GM23248 (cell line): ENCODE measurements at places on chromosomes 7 and 10. TPM values are rescaled to one million over a fixed set of nuclear protein-coding genes. Genes with fewer than 3 reads are reported as not detected.
A peak's percentile ranks its signal among the peaks of the same experiment; 100 is the strongest.

MYH16 gene
- total RNA-seq: not detected in 2 replicates

WNT8B gene
- not detected in 2 replicates for total RNA-seq

CWF19L1 gene
- total RNA-seq: 22.6 and 25.9 TPM in 2 replicates

EFCAB10 gene
- total RNA-seq: not detected in 2 replicates

CYP26A1 gene
- not detected in 2 replicates for total RNA-seq

CNPY1 gene
- total RNA-seq: not detected in 2 replicates

DNA sequence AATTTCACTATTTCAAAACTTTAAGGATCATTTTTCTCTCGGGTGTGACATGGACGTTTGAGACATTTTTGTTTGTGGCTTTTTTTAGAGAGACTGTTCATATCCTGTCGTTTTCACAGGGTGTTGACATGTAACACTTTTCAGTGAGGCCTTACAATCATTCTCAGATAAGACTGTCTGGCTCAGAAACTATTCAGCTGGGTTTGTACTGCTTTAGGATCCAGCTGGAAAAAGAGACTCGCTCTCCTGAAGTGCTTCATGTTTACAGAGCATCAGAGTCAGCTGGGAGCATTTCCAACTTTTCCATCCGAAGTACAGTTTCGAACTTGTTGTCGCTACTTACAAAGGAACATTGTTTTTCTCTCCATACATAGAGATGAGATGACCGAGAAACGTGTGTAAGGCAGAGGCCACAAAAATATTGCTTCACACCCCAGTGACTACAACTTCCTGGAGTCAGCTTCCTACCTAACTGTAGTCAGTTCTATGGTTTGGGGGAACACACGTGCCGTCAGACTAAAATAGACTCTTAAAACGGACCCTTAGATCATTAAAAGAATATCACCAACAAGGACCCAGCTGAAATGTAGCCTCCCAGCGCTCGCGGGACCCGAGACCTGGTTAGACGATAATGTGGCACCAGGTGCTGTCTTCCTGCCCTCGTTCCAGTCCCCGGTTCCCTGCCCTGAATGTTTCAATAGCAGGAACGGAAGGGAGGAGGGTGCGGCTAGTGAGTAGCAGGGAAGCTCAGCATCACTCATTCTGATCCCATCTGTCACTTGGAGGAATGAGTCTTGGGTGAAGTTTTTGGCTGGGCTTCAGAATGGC lies 78.0 kb downstream of the MKI67 start:
- peak; percentile 42 for DNase-seq

DNA sequence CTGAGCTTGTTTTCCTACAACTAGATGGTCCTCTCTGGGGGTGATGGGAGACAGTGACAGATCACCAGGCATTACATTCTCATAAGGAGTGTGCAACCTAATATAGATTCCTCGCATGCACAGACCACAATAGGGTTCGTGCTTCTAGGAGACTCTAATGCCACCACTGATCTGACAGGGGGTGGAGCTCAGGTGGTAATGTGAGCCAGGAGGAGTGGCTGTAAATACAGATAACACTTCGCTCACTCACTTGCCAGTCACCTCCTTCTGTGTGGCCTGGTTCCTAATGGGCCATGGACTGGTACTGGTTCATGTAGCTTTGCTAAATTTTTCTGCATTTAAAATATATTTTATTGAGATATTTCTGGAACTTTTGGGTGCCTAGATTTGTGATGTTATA lies 202.3 kb upstream of the ZNF32 start:
- DNase-seq: no peak

GRCh38 chr7:122572706-122573105 lies 126.2 kb downstream of the RNF133 start:
- DNase-seq: no peak

DNA sequence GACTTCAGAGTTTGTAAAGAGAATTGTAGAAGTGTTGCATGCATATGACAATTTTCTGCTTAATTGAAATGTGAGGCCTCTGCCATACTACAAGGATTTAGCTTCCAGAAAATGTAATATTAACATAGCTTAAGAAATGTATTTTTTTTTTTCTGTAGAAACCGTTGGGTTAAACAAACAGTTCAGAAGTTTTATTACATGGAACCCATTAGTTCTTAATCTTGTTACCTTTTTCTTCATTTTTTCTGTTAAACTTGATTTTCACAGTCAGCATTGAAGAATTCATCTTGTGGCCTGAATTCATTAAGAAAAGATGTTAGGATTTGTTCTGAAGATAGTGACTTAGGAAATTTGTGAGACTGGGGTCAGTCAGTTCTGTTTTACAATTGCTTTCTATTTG lies 4.9 kb downstream of the PTEN start:
- no peak for DNase-seq

- no peak for DNase-seq
Observed at GRCh38 chr10:96701265-96701664, 19.0 kb downstream of the PIK3AP1 start.

- DNase-seq: no peak
Observed at GRCh38 chr10:132652936-132653590, 115.5 kb downstream of the INPP5A start.

DNA sequence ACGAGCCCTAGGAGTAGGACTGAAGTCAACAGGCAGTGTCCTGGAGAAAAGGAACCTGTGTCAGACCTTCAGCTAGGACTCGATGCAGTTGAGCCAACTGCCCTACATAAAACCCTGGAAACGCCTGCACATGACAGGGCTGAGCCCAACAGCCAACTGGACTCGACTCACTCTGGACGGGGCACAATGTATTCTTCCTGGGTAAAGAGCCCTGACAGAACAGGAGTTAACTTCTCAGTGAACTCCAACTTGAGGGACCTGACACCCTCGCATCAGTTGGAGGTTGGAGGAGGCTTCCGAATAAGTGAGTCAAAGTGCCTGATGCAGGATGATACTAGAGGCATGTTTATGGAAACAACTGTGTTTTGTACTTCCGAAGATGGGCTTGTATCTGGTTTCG lies 93.5 kb downstream of the KMT2E start:
- DNase-seq: no peak

DNA sequence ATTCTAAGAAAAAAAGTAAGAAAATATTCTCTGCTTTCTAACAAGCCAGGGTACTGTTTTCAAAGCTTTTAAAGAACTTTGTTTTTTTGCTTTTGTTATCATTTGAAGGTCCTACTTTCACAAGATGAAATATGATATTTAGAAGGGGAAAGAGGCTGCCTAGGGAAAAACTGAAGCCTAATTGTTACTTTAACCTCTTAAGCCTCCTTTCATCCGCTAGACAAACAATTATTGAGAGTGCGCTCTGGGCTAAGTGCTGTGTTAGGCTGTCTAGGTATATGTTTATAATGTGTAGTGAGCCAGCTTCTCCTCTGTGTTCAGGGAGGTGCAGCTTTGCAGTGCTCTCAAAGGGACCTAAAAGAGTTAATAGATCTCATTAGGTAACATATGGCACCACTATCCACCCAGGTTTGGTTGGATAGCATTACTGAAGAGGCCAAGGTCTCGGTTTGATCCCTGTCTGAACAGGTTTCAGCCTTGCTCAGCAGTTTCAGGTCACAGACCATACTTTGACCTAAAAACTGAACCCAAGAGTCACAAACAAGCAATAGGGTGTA lies 17.9 kb downstream of the PDK4 start:
- DNase-seq: no peak

DNA sequence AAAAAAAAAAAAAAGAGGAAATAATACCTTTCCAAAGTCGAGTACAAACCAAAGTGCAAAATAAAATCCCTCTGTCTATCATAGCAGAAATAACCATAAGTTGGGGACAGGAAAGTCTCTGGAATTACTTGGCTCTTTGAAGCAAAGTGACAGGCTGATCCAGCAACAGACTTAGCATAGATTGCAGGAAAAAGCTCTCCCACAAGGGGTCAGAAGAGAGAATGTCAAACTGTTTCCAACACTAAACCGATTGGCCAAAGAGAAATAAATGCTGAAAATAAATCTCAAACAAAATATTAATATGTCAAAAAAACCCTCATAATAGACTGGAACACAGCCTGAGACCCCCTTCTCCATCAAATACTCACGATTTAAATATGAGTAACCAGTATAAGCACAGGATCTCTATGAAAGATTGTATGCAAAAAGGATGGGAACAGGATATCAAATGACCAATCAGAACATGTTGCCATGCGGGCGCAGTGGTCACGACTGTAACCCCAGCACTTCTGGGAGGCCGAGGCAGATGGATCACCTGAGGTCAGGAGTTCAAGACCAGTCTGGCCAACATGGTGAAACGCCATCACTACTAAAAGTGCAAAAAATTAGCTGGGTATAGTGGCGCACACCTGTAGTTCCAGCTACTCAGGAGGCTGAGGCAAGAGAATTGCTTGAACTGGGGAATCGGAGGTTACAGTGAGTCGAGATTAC lies 1000.7 kb upstream of the LRRN3 start:
- peak; percentile 39 for DNase-seq

DNA sequence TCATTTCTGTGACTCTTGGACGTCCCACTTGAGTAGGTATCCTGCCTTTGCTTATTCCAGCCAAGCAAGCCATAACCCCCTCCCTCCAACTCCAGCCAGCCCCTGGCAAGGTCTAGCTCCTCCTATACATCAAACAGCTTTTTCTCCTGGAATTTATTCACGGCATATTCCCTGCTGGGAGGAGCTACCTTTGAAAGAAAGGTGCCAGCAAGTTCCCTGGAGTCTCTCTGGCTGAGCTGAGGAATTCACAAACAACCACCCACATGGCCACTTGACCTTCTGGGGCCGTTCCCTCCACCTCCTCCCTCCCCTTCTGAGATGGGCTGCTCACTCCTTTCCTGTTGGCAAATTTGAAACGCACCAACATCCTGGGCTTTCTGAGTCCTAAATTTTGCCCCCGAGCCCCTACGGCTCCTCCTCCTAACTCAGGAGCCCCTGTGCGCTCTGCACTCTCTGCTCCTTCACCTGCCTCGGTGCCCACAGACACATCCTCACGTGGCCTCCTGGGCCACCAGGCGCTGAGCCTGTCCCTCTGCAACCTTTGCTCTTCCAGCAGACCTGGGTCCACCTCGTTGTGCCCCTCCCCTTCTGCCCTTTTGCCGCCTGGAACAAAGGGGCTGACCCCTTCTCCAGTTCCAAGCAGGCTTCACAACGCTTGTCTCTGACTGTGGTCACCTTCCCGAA lies 48.0 kb downstream of the HSPA12A start:
- no peak for DNase-seq

DNA sequence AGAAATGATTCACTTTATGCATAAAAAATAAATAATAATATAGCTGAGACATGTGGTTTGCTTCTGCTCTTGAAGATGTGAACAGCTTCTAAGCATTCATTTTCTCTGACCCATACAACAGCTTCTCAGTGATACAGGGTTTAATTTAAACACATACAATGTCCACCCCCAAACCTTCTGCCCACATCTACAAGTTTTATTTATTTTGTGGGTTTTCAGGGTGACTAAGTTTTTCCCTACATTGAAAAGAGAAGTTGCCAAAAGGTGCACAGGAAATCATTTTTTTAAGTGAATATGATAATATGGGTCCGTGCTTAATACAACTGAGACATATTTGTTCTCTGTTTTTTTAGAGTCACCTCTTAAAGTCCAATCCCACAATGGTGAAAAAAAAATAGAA lies 17.2 kb downstream of the INHBA start:
- DNase-seq: peak; percentile 52

- DNase-seq: no peak
Observed at GRCh38 chr10:110612087-110612486, 32.0 kb upstream of the RBM20 start.

GRCh38 chr10:60973086-60973485 lies 29.1 kb upstream of the RHOBTB1 start:
- no peak for DNase-seq

- DNase-seq: no peak
Observed at GRCh38 chr10:113187063-113187777, 237.2 kb downstream of the TCF7L2 start.

DNA sequence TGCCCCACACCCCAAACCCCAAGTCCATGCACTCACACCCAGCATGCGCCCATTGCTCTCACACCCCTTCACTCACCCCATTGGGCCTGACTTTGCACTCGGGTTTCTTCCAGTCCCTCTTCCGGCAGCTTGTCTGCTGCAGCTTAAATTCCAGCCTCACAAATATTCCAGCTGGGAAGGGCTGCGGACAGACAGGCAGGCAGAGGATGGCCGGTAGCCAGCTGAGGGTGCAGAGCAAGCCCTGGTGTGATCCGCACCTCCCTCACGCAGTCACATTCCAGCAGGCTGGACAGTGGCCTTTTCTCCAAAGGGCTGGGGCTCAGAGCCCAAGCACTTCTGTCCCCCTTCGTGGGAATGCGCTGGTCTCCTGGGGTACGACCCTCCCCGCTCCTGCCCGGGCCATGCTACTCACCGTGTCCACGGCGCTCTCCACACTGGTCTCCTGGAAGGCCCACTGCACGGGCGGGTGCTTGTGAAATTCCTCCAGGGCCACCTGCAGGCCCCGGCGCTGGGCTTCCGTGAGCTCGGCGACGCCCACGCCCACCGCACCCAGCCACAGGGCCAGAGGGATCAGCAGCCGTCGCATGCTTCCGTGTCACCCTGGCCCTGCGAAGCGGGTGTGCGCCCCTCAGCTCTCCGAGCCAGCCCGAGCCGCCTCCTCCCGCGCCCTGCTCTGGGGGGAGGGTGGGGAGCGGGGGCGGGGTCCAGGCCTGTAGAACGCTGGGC lies 1.2 kb downstream of the RARRES2 start:
- DNase-seq: peak; percentile 25

DNA sequence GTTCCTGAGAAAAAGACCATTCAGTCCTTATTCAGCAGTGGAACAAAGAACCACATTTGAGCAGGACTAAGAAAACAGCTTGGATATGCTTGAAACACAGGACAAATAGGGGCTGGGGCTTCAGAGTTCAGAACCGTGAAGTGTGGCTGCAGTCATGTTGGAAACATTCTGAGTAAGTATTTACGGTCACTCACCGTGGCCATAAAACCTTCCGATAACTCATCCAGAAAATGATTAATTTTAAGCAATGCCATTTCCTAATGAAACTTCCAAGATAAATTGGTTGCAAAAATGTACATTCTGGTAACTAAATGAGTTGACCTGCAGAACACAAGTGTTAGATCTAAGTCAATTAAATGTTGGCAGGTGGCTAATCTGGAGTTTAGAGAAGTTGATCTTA lies 279.2 kb downstream of the CXCL12 start:
- no peak for DNase-seq

DNA sequence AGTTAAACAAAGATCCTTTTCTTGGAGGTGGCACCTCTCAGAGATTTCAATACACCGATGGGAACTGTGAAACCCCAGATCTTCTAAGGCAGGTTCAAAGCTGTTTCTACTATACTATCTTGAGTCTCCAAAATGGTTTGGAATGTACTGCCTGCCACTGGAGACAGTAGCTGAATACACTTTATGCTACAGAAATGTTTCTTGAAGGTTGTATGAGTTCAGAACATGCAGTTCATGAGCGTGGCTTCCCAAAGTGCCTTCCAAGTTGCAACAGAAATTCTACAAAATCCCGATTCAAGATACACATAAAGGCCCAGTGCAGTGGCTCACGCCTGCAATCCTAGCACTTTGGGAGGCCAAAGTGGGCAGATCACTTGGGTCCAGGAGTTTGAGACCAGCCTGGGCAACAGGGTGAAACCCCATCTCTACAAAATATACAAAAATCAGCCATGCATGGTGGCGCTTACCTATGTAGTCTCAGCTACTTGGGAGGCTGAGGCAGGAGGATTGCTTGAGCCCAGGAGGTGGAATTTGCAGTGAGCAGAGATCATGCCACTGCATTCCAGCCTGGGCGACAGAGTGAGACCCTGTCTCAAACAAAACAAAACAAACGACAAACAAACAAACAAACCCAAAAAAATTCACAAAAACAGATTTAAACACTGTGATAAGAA lies 36.3 kb downstream of the FAM171A1 start:
- no peak for DNase-seq
